ENCODE measurements at places on chromosomes 4 and X.

GRCh38 chrX:136064661-136065043 is 79.4 kb downstream of the SLC9A6 start:
- DNase-seq = no peak

GRCh38 chr4:6152869-6153705 is 47.3 kb downstream of the JAKMIP1 start:
- DNase-seq = no peak

DNA sequence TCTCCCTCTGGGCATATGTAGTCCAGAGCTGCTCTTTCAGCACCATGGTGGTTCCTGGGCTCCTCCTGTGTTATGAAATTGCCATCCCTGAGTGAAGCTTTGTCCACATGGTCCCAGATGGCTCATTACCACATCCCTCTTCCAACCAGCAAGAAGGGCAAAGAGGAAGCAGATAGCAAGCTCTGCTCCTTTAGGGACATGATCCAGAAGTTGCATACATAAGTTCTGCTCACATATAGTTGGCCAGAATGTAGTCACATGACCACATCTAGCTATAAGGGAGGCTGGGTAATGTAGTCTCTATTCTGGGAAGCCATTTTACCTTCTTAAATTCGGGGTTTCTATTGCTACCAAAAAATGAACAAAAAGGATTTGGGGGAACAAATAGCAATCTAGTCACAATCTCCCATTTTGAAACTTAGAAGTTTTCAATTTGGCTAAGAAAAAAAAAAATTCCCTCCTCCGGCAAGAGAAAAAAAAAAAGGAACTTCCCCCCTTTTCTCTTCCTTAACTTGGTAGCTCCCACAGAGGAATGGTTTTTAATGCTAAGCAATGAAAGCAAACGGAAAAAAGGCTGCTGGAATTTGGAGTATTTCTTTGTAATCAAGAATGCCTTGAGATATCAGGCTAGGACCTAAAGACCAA is 88.2 kb upstream of the USP9X start:
- DNase-seq = peak; percentile 57

DNA sequence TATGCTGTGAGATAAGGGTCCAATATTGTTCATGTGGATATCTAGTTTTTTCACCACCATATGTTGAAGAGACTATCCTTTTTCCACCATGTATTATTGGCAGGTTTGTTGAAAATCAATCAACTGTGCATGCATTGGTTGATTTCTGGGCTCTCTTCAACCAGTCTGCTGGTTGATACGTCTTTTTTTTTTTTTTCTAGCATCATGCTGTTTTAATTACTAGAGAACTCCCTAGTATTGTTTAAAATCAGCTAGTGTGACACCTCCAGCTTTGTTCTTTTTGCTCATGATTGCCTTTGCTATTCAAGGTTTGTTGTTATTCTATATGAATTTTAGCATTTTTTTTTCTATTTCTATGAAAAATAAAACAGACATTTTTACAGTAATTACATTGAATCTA is 123.9 kb downstream of the SLC7A11 start:
- DNase-seq = no peak

DNA sequence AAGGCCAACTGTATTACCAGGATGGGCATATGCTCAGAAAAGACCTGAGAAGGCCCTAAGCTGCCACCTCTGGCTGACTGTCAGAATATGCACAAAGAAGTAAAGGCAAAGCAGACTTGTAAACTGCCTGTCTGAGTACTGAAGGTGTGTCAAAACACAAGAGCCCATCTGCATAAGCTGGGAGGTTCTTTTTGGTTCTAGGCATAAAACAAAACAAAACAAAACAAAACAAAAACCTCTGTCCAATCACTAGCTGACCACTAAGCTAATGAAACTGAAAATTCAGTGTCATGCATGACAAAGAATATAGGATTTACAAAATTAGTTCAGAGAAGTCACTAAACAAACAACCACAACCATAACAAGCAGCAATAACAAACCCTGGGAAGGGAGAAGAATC is 20.6 kb downstream of the SH3D19 start:
- DNase-seq = no peak

DNA sequence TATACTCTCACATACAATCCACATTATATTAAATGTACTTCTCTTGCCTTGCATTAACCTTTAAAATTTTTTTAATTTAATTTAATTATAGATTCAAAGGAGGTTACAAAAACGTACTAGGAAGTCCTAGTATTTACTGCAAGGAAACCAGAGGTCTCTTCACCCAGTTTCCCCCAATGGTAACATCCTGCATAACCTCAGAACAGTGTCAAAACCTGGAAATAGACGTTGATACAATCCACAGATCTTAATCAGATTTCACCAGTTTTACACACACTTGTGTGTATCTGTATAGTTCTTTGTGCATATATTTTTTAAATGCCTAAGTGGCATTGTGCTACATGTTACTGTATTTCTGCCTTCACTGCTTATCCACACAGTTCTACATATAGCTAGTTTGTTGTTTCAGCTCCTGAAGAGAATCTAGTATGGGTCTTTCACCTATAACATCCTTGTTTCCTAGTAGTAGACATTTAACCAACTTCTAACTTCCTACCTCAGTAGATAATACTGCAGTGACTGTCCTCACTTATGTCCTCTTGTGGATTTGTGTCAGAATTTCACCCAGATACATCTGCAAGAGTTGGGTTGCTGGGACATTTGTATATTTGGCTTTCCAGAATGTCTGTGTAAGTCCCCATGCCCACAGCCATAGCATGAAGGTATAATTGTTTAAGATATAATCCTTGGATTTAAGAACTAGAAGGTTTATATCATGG is 103.2 kb downstream of the NFKB1 start:
- no peak for DNase-seq
